ENCODE measurements at places on chromosomes 3 and 15.

GRCh38 chr3:138062626-138063025 lies 52.7 kb downstream of the CLDN18 start:
- no peak for DNase-seq

DNA sequence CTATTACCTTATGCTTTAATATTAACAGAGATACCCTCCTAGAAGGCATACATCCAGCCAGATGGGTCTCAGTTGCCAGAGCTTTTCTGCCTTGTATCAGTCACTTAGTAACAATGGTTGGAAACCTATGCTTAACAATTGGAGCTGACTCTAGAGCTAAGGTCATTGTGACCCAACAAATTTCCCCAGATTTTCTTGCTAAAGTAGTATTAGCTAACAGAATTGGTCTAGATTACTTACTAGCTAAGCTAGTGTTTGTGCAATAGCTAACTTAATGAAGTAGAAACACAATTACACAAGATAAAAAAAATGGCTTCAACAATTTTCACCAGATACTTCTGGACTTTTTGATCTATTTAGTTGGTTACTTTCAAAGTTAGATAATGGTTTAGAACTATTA lies 236.9 kb downstream of the NSUN3 start:
- no peak for DNase-seq

- peak; percentile 54 for DNase-seq
These were observed 1.3 kb upstream of the UNC13C start for GRCh38 chr15:53976844-53977392.

GRCh38 chr15:80615783-80616391 lies 79.2 kb upstream of the ABHD17C start:
- no peak for DNase-seq

GRCh38 chr3:27031476-27031875 lies 337.7 kb downstream of the NEK10 start:
- DNase-seq, result no peak

GRCh38 chr15:44666210-44667038 lies 3.0 kb upstream of the SPG11 start:
- DNase-seq, result no peak

DNA sequence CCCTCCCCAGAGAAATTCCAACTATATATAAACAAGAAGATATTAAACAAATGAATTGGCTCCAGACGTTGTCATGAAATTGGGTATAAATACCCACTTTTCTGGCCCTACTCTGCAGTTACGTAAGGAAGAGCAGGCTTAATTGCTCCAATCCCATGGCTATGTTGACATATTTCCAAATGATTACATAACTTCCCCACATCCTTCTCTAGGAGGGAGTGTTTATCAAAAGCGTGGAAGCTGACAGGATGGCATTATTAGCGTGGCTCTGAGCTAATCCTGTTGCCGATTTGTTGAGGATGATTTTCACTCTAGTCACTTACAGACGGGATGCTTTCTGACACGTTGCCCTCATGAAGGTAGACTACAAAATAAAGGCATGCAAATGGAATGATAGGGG lies 347.5 kb upstream of the TMCO5A start:
- no peak for DNase-seq

DNA sequence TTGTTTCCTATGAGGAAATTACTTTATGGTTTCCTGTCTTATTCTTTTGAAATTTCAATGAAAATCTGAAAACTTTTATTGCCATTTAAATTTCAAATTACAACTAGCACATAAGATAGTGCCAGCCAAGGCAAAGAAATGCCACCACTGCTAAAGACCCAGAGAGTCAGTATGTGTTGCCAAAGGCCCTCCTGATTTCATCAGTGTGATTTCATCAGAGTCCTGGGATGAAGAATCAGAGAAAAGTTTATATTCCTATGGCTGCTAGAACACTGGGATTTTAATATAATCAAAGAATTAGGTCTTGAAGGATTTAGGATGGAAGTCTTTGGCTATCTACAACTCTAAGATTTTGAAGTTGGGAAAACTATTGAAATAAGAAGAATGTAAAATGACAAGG lies 434.2 kb upstream of the CCDC54 start:
- no peak for DNase-seq

DNA sequence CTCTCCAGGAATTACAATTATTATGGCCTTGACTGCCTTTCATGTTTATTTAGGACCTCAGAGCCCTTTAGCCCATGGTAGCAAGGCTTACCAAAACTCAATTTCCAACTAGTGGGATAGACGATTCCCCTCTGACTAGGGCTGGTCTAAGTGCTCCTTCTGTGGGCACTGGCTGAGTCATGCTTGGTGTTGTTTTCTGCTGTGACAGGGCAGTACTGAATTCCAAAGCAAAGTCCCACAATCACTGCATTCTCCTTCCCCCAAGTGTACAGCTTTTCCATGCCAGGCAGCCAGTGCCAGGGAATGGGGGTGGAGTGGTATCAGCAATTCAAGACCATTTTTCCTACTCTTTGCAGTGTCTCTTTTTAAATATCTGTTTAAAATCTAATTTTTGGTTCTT lies 509.0 kb upstream of the NECTIN3 start:
- no peak for DNase-seq

GRCh38 chr3:194572944-194573491 lies 60.2 kb downstream of the TMEM44 start:
- no peak for DNase-seq

DNA sequence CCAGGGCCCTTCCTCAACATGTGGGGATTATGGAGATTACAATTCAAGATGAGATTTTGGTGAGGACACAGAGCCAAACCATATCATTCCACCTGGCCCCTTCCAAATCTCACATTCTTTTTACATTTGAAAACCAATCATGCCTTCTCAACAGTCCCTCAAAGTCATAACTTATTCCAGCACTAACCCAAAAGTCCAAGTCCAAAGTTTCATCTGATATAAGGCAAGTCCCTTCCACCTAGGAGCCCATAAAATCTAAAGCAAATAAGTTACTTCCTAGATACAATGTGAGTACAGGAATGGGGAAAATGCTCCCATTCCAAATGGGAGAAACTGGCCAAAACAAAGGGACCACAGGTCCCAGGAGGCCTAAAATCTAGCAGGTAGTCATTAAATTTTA lies 309.5 kb upstream of the SLITRK3 start:
- no peak for DNase-seq

- DNase-seq, result no peak
These were observed 59.9 kb downstream of the SUCNR1 start for GRCh38 chr3:151933234-151933853.

DNA sequence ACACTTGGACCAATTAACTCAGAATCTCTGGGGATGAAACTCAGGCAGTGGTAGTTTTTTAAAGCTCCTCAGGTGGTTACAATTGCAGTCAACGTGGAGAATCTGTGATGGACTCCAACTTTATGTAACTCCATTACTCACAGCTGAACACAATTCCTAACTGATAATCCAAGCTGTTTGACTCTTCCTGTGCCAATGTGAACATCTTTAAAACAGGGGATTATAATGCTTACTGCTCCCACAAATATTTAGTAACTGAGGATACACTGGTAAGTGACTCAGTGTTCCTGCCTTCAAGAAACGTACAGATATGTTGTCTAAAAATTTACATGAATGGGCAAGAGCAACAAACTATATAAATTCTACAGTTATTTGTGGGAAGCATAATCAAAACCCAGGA lies 85.6 kb downstream of the OSBPL10 start:
- no peak for DNase-seq

- no peak for DNase-seq
These were observed 556.3 kb upstream of the TBL1XR1 start for GRCh38 chr3:177753451-177754155.

GRCh38 chr3:162103808-162104207 lies 607.2 kb downstream of the OTOL1 start:
- DNase-seq, result no peak

DNA sequence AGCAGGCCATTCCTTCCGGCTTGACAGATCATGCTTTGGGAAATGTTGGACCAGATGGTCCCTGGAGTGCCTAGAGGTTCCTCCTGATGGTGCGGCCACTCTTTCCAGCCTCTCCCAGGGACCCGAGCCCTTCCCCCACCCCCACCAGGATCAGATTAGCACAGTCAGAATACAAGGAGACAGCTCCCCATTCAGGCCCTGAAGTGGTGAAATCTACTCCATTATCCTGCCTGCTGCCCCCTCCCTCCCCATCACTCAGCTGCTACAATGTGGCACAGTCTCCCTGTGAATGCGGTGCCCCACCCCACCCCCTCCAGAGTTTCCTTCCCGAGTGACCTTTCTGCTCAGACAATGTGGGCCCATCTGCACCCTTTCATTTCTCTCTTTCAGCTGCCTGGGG lies 29.4 kb downstream of the RNU5B-1 start:
- DNase-seq, result peak; percentile 28

- no peak for DNase-seq
These were observed 72.4 kb upstream of the BBX start for GRCh38 chr3:107450254-107450893.

GRCh38 chr3:82044930-82045705 lies 283.7 kb upstream of the GBE1 start:
- DNase-seq, result no peak

- peak; percentile 4 for DNase-seq
These were observed 1501.6 kb downstream of the OTOL1 start for GRCh38 chr3:162998205-162998604.

- no peak for DNase-seq
These were observed 71.8 kb upstream of the GATM start for GRCh38 chr15:45449916-45450867.

- no peak for DNase-seq
These were observed 256.7 kb upstream of the TLE3 start for GRCh38 chr15:70354346-70354905.

DNA sequence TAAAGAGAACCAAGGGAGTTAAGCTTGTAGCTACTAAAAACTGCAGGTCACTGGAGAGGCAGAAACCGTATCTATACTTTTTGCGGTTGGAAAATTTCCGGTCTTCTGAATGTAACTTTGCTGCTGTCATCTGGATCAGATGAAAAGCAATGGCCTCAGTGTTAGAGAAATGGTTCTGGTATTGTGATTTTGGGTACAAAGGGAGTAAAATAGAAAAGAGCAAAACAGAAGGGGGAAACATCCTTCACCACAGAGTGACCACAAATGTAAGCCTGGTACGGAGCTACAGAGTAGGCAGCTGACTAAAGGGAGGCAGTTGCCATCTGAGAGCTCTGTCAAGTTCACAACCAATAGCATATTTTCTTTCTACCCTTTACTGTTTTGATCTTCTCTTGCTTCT lies 5.6 kb downstream of the CD96 start:
- DNase-seq, result no peak

DNA sequence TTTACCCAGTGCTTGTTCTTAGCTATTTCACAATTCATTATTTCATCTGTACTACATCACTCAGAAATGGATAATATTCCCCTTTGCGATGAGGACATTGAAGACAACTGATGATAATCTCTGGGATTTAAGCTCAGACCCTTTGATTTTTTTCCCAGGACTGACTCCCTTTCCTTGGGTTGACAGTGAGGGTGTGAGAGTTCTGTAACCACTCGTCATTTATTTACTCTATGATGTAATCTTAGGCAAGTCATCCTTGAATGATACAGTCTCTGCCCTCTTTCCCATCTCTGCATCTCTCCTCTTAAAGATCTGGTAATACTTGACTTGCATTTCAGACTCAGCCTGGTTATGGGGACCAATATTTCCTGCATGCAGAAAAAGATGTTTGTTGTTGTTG lies 1041.7 kb downstream of the AGBL1 start:
- DNase-seq, result no peak

- no peak for DNase-seq
These were observed 45.8 kb downstream of the SCN5A start for GRCh38 chr3:38603731-38604131.

- DNase-seq, result peak; percentile 38
These were observed 483 bp downstream of the MEX3B start for GRCh38 chr15:82045179-82045891.

GRCh38 chr15:58360421-58361090 lies 71.2 kb upstream of the LIPC start:
- DNase-seq, result no peak

DNA sequence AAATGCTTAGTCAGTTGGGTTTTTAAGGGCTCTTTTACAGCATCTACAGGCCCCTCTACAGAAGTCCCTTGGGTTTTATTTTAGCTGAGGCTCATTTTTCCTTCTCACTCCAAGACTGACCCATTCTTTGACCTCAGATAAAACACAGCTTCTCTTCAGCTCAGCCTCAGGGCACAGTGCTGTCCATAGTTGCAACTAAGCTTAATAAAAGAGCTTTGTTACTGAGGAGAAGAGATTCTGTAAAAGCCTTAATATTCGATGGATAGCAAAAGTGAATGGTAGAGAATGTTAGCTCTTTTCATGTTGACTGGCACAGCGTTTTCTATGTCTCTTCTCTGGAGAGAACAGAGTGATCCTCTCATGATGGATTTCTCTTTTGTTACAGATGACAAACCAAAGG lies 277.9 kb downstream of the BBX start:
- no peak for DNase-seq
